ENCODE measurements at places on chromosomes 5 and 9.

- no peak for DNase-seq
Measured at GRCh38 chr9:77750981-77751340, 102.8 kb upstream of the GNA14 start.

GRCh38 chr5:38831909-38832308 is 13.9 kb upstream of the OSMR start:
- DNase-seq, result peak; percentile 26

- no peak for DNase-seq
Measured at GRCh38 chr5:96942078-96942477, 6.2 kb downstream of the LNPEP start.

DNA sequence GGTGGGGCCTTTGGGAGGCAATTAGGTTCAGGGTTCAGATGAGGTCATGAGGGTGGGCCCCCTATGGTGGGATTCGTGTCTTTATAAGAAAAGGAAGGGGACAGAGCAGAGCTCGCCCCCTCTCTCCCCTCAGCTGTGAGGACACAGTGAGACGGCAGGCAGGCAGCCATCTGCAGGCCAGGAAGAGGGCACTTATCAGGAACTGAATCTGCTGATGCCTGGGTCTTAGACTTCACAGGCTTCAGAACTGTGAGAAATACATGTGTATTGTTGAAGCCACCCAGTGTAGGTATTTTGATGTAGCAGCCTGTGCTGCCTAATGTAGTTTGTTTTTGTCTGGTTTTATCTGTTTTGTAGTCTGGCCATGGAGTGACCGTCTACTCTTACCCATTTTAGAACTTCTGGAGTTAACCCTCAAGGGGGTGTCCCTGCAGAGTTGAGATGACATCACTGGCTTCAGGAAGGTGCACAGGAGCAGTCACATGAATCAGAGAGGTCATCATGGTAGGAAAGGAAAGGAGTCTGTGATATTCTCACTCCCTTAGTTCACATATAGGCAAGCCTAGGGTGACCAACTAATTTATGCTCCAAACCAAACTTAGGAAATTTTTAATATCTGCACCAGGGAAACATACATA is 71.0 kb downstream of the LRRC70 start:
- peak; percentile 52 for DNase-seq

DNA sequence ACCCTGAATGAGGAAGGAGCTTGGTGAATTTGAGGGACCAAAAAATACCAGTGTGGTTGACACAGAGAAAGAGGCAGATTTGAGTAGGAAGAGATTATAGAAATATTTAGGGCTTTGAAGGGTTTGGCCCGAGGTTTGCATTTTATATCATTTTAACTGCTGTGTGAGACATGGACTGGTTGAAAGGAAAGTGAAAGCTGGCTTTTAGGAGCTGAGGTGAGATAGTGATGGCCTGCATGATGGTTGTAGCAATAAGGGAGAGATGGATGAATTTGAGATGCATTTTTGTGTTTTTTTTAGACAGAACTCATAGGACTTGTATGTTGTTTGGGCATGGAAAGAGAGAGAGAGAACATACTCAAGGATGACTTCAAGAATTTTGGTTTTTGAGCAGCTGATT is 21.7 kb downstream of the FER start:
- DNase-seq, result no peak

Measured in DND-41 (cell line).